Right ventricle myocardium inferior (tissue), 1 donor: ENCODE measurements at places on chromosomes 7 and 10. TPM values are rescaled to one million over a fixed set of nuclear protein-coding genes. Genes with fewer than 3 reads are reported as not detected.

Gene GSAP
- 7.3 TPM for total RNA-seq

Gene ACSL5
- 6.4 TPM for total RNA-seq

Gene PSD
- 0.49 TPM for total RNA-seq

Gene SMKR1
- not detected for total RNA-seq

DNA sequence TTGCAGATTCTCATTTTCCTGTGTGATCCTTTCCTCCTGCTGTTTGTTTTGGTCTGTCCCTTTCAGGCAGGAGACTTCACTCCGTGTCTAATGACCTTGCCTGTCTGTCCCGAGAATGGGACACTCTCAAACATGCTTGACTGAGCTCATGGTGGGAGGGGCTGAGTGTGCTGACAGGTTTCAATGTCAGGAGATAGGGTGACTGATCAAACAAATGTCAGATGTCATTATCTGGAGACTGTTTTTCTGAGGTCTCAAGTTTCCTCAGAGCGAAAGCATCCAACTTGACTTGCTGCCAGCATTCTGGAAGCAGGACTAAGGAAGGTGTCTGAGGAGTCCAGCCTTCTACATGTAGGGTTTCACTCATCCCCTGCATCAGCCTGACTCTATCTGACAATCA, 228.8 kb upstream of the KIAA1217 start:
- DNase-seq, result no peak

DNA sequence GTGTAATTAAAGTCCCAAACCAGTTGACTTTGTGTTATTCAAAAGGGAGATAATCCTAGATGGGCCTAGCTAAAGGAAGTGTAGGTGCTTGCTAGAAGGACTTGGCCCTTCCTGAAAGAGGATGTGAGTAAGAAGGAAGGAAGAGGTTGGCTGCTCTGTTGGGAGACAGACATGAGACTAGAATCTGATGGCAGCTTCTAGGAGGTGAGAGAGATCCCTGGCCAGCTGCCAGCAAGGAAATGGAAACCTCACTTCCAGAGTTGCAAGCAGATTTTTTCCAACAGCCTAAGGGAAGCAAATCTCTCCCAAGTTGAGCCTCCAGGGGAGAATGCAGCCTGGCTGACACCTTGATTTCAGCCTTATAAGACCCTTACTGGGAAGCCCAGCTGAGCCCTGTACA, 368.4 kb upstream of the ZMIZ1 start:
- DNase-seq, result no peak

- no peak for DNase-seq
These were observed 19.0 kb upstream of the C10orf71 start for GRCh38 chr10:49280001-49280408.

GRCh38 chr7:29893351-29893965, 87.2 kb downstream of the WIPF3 start:
- no peak for DNase-seq

GRCh38 chr10:113313048-113313602, 239.7 kb upstream of the HABP2 start:
- no peak for DNase-seq

- no peak for DNase-seq
These were observed 3.1 kb downstream of the PARD3 start for GRCh38 chr10:34811968-34812514.

DNA sequence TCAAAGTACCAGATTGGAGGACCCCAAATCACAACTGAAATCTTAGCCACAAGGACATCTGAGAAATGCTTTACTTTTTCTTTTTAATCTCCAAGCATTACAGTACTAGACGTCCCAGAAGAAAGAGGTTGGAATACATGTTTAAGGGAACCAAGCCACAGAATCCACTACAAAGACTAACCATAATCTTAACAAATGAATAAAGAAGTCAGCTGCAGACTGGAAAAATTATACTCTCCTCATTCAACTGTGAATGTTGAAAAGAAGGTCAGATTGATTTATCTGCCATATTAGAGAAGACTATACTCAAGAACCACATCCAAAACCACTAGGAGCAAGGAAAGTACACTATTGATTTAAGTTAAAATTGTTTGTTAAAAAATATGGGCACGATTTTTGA, 102.1 kb upstream of the ABCB5 start:
- no peak for DNase-seq

DNA sequence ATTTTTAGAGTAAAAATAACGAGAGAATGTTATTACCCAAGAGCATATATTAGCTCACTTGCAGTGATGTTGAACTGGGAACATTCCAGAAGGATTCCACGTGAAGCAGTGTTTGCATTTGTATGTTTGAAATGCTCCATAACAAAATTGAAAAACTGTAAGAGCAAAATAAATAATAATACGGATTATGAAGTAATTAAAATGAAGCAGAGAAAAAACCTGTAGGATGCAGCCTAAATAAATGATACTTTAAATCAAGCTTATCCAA, 203.3 kb downstream of the BAMBI start:
- no peak for DNase-seq

GRCh38 chr10:34824870-34825269, 9.8 kb upstream of the PARD3 start:
- DNase-seq, result no peak

DNA sequence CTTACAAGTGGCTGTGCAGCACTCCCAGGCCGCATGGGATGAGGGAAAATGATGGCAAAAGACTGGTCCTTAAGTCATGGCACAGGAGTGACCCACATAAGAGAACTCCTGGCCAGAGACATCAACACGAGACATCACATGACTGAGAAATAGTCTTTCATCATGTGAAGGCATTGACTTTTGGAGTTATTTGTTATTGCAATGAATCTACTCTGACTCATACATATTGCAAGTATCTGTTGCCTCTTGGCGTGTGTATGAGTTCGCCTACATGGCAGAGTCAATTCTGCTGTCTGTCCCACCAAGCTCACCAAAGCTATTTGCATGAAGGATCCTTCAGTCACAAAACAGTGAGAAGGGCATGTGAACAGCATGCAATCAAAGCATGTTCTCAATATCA, 59.7 kb upstream of the HABP2 start:
- no peak for DNase-seq

DNA sequence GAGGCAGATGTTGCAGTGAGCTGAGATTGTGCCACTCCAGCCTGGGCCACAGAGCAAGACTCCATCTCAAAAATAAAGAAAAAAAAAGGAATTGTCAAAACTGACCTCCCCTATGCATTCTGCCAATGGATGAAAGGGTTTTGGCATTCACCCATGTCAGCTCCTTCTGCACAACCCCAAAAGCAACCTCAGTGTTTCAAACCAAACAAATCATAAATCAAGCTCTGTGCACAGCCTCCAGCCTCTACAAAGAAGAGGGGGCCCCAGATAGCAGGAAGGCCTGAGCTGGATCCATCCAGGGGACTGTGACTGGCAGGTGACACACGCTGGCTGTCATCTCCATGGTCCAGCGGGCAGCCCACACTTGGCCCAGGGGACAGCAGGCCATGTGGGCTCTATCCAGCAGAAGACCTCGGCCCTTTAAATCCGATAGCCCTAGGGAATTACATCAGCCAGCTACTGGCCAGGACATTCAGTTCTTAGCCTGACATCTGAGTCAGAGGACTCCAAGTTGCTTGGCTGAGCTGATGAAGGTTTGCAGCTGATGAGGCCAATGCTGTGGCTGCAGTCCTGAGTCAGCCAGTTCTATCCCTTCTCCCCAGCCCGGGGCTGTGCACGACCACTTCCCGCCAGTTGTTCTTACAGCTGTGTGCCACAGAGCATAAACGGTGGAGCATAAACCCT, 52.0 kb upstream of the FIGNL1 start:
- DNase-seq, result peak; percentile 86

GRCh38 chr10:128480601-128481000, 354.4 kb upstream of the MKI67 start:
- no peak for DNase-seq

GRCh38 chr7:138616085-138616484, 85.1 kb downstream of the SVOPL start:
- DNase-seq, result no peak

DNA sequence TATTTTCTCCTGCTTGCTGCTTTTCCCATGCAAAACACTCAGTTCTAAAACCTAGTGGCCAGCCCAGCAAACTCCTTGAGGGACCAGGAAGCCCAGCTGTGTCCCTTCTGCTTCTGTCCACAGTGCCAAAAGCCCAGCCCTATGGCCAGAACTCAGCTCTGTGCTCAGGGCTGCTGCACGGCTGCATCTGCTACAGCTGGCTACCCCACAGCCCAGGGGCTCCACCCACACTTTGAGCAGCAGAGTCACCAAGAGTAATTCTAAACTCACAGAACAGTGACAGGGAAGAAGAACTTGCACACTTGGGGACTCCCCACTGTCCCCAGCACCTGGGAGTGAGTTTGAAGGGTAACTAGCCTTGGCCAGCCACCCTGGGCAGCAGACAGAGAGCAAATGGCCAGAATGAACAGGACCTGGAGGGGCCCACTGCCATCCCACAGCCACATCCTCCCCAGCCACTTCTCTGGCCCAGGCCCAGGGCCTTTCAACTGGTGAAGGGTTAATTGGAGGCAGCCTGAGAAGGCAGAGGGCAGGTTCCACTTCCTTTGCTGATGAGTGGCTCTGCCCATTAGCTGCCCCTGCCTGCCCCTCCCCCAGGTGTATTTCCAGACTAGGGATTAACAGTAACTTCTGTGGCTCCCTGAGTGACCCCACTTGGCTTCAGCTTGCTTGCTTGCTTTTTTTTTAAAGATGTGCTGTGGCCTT, 28.1 kb upstream of the TRIM8 start:
- DNase-seq, result peak; percentile 89

GRCh38 chr7:157224627-157225026, 85.9 kb downstream of the UBE3C start:
- DNase-seq, result no peak

- DNase-seq, result no peak
These were observed 144.2 kb downstream of the JCAD start for GRCh38 chr10:29914986-29915785.

- no peak for DNase-seq
These were observed 90.0 kb downstream of the PLXDC2 start for GRCh38 chr10:19906108-19906791.

GRCh38 chr10:89047397-89047796, 56.8 kb downstream of the FAS start:
- DNase-seq, result no peak

DNA sequence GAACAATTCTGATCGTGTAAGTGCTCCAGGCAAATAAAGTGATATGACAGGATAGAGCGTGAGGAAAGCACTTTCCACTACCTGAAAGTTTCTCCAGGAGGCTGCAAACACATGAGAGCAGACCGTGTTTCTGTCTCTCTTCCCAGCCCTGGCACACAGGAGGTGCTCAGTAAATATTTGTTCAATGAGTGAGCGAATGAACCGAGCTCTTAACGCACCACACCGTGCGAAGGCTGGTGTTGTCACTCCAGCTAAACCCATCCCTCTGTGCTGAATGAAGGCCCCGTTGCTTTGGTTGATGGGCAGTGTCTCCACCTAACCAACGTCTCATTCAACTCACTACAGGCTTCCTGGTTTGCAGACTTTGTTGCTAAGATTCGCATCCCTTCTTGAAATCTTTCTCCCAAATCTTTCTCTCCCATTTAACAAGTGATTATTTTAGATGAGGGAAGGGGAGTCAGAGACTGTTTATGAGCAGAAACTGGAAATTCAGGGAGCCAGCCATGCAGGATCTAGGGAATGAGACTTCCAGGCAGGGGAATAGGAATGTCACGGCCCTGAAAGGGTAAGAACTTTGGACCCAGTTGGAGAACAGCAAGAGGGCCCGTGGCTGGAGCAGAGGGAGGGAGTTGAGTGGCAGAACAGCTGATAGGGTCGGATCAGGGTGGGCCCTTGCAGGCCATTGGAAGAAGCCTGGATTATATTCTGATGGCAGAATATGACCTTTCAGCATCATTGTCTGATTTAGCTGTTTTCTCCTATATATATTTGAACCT, 282.6 kb downstream of the CAMK1D start:
- no peak for DNase-seq

- no peak for DNase-seq
These were observed 12.0 kb downstream of the EVX1 start for GRCh38 chr7:27254625-27255024.

- no peak for DNase-seq
These were observed 52.4 kb downstream of the PLCE1 start for GRCh38 chr10:94046098-94046497.

DNA sequence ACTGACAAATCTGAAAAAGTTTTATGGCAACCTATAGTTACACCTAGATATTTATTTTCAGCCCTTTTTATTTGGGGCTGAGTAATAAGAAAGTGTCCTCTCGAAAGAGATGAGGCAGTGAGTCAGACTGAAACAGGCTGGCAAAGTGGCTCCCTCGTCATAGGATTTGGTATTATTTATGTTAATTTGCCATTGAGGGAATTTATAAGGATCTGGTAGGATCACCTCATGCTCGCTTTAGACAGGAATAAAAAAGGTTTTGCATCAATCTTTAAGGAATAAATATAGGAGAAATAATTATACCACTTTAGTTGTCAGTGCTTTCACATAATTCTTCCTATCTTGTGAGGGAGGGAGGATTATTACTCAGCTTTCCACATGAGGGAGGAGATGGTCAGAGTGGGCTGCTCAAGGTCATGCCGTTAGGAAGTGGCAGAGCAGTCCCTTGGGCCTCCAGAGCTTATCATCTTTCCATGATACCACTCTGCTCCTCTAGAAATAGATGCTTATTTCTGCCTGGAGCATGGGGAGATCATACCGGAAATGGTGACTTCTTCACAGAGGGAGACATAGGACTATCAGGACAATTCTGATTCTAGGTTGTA, 356.8 kb downstream of the GPR158 start:
- no peak for DNase-seq

DNA sequence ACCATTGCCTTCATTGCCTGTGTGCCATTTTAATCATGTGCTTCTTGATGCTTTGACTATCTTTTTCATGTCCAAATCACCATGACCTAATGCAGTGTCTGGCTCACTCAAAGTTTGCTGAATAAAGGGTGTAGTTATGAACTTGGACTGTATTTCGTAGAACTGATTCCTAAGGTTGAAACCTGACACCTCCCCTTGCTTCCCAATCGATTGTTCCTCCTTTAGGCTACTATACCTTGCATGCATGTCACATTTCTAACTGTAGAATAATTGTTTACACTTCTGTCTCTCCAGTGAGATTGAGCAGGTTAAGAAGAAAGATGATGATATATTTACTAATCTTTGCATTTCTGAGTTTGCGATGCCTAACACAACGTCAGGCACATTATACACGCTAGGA, 41.0 kb upstream of the CDK1 start:
- no peak for DNase-seq

- no peak for DNase-seq
These were observed 591.1 kb downstream of the TNS3 start for GRCh38 chr7:46990761-46991160.

GRCh38 chr7:14341200-14341775, 351.8 kb upstream of the ETV1 start:
- no peak for DNase-seq

DNA sequence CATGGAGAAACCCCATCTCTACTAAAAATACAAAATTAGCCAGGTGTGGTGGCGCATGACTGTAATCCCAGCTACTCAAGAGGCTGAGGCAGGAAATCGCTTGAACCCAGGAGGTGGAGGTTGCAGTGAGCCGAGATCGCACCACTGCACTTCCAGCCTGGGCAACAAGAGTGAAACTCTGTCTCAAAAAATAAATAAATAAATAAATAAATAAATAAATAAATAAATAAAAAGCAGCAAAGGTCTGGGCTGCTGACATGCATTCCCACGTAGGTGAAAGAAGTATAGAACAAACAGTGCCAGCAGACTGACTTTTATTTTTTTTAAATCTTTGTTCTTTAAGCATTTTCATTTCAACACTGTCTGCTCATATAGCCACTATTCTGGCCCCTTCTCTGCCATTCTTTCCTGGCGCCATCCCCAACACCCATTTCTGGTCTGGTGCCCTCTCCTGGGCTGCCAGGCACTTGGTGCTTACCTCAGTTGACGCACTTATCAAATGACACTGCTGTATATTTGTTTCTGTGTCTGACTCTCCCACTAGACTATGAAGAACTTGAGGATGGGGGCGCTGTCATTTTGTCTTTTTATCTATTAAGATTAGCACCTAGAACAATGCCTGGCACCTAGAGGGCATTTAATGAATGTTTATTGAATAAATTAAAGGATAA, 15.6 kb downstream of the FAM107B start:
- no peak for DNase-seq
